ENCODE measurements at places on chromosomes 7 and 10.

DNA sequence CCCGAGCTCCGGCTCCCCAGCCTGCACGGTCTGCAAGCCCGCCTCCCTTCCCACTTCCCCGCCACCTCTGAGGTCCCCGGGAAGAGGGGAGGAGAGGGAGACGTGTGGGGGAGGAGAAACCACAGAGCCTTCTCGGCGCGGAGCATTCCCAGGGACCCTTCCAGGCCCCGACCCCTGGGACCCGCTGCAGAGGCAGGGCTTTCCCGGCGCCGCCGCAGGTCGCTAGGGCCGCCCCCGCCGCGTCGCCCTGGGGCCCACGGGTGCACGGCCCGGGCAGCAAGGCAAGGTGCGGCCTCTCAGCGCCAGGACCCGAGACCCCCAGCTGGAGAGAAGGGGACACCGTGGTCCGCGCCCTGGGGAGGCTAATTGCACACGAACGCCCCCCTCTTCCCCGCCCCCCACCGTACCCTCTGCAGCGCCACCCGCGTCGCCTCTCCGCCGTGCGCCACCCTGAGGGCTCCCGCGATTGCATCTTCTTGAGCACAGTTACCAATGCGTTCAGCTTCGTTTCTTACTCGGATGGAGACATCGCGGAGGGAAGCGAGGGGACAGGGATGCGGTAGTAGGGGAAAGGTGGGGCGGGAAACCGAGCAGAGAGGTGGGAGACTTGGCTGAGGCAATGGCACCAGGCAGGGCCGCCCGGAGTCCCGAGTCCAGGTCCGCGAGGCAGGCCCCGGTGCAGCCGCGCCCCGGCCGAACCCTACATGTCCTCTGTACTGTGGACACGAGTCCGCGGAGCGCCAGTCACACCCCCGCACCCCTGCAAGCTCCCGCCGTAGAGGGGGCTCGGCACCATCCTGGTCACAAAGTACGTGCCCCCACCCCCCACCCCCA is 28.9 kb downstream of the SKIDA1 start:
- peak; percentile 37 for DNase-seq

GRCh38 chr10:99895867-99896266 is 113.4 kb downstream of the ABCC2 start:
- DNase-seq = no peak

GRCh38 chr7:133854739-133855138 is 272.4 kb upstream of the LRGUK start:
- DNase-seq = peak; percentile 48

- no peak for DNase-seq
Measured at GRCh38 chr10:56763090-56763489, 402.0 kb upstream of the ZWINT start.

GRCh38 chr10:15879058-15879457 is 18.8 kb upstream of the MINDY3 start:
- peak; percentile 59 for DNase-seq

- no peak for DNase-seq
Measured at GRCh38 chr10:108104551-108105156, 940.1 kb upstream of the SORCS1 start.

DNA sequence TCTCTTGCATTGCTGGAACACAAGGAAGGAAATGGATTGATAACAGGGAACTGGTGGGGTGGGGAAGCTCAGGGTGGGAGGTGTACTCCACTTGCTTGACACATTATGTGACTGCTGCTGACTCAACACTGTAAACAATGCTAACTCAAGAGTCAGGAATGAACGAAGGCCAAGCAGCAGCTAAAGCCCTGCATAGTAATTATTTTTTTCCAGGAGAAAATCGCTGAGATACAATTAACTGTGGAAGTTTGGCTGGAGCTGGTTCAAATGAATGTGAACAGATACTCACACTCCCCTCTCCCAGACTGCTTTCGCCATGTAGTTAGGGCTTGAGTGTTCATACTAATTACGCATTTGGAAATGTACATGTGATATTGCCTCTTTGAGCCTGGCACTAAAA is 170.9 kb upstream of the AOAH start:
- DNase-seq = no peak

- no peak for DNase-seq
Measured at GRCh38 chr7:2173189-2173827, 59.4 kb downstream of the MAD1L1 start.

DNA sequence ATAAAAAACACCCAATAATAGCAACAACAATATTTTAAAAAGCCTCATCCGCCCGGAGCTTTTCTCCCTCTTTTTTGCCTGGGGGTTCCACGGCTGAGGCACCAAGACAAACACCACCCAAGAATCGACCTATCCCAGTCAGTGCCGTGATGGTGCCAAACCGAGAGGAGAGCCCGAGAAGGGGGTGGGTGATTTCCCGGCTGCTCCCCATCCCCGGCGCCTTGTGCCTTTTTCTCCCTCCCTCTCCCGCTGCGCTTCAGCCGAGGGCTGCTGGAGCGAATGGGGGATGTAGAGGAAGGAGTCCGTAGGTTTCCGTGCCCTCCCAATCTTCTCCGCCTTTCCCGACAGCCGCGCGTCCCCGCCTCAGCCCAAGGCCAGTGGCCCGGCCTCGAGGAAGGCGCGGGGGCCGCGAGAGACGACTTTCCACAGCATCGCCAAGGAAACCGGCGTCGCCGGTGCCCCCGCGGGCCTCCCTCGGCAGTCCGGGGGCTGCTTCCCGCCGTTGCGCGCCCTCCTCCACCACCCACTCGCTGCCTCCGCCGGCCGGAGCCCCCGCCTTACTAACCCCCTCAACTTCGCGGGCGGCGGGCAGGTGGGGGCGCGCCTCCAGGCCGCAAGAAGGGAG is 1.3 kb downstream of the EGR2 start:
- DNase-seq = no peak

DNA sequence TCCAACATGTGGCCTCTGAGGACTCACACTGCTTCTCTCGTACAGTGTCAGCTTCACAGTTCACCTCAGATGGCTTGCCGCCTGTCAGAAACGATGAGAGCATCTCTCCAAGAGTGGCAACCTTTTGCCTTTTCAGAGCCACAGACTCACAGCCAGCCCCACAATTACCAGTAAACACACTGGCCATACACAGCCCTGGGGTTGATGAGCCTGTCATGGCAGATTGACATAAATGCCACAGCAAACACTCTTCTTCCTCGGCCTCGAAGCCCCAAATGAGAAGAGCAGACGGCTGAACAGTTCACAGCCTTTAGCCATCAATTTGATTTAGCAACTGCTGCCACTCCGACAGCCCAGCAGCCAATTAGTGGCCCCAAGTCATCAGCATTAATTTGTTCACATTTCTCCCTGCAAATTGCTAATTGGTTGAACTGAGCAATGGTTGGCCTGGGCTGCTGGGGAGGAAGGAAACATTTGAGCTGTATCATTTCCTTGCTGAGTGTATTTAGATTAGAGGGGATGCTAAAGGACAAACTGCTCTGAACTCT is 1142.9 kb downstream of the SORCS3 start:
- DNase-seq = no peak

GRCh38 chr7:93736668-93737369 is 153.7 kb downstream of the TFPI2 start:
- no peak for DNase-seq

DNA sequence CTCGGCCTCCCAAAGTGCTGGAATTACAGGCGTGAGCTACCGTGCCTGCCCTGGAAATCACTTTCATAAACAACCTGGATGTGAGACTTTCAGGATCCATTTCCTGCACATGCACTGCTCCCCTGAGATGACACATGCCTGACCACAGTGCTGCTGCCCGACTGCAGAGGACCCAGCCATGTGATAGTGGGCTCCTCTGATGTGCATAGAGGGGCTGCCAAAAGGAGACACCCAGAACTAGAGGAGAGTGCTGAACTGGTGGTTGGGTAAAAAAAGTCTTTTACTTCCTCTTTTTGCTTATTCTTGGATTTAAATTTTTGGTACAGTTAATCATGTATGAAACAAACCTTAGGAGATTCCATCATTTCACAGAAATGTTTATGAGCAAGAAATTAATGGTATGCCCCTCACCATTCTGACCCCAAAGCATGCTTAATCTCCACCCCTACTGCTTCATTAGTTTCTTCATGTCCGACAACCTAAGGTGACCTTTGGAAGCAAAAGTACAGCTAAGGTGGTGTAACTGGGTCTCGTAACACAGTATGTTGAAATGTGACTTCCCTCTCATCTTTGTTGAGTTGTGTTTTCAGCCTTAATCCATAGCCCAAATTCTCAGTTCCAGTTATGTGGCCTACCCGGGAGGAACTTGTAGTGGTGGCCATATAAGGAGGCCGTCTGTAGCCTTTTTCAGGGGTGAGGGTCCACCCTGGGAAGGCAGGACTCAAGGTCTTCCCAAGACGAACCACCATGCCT is 111.1 kb downstream of the RNF216 start:
- DNase-seq = peak; percentile 70

DNA sequence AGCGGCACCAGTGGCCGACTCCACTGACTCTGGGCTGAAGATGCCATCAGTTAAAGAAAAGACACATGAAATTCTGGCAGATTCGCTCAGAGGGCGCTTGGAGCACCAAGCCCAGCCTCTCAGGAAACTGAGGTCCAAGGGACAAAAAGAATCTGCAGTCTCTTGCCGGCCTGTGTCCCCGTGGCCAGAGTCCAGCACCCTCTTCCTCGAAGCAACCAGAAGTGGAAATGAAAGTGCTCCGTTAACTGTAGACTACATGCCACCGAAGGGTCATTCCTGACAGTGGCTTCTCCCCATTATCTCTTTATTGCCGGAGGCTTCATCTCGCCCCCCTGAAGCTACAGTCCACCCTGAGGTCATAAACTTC is 1.0 kb upstream of the CHST15 start:
- DNase-seq = peak; percentile 48

GRCh38 chr10:47359626-47360418 is 11.7 kb downstream of the RBP3 start:
- no peak for DNase-seq

All from suppressor macrophage (primary cell).